CD4-positive, alpha-beta T cell treated with Interleukin-21 for 1 hour (primary cell): ENCODE measurements at places on chromosomes 6 and 20.
A peak's percentile ranks its signal among the peaks of the same experiment; 100 is the strongest.

GRCh38 chr6:84046755-84047154, 13.2 kb downstream of the MRAP2 start:
- no peak for DNase-seq

DNA sequence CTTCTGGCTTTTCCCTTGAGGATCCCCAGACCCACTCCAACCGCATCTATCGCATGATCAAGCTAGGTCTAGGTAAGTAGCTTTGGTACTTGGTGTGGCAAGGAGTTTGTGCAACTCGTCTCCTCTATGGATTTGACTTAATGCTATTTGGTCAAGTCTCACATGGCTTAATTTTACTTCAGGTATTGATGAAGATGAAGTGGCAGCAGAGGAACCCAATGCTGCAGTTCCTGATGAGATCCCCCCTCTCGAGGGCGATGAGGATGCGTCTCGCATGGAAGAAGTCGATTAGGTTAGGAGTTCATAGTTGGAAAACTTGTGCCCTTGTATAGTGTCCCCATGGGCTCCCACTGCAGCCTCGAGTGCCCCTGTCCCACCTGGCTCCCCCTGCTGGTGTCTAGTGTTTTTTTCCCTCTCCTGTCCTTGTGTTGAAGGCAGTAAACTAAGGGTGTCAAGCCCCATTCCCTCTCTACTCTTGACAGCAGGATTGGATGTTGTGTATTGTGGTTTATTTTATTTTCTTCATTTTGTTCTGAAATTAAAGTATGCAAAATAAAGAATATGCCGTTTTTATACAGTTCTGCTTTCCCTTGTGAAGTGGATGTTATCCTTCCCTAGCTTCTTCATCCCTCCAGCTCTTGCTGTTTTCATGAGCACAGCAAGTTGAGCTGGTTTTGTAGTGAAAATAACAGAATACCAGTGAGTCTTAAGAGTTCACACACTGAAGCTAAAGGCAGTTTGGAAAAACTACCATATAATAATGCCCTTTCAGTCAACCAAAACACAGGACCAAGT, 3.8 kb downstream of the SLC35B2 start:
- DNase-seq, result peak; percentile 75

- no peak for DNase-seq
Observed at GRCh38 chr6:105553171-105553570, 150.3 kb upstream of the PREP start.

- DNase-seq, result no peak
Observed at GRCh38 chr6:50007819-50008218, 14.0 kb downstream of the DEFB110 start.

GRCh38 chr20:19510611-19511010, 247.4 kb upstream of the RIN2 start:
- DNase-seq, result no peak

DNA sequence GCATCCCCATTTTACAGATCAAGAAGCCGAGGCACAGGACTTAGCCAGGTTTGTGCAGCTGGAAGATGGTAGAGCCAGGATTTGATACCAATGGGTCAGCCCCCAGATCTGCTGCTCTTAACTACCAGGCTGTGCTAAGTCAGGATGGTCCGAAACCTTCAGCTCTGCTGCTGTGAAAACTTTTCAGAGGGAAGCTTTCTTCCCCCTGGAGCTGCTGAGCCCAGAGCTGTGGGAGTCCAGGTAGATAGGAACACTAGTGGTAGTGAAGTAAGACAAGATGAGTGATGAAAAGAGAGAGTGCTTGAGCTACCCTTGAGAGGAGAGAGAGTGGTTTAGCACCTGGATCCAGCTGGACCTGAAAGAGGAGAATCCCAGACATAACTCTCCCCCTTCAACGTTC, 230.8 kb downstream of the CDH4 start:
- DNase-seq, result no peak

- DNase-seq, result no peak
Observed at GRCh38 chr6:142543606-142544005, 241.8 kb downstream of the ADGRG6 start.

DNA sequence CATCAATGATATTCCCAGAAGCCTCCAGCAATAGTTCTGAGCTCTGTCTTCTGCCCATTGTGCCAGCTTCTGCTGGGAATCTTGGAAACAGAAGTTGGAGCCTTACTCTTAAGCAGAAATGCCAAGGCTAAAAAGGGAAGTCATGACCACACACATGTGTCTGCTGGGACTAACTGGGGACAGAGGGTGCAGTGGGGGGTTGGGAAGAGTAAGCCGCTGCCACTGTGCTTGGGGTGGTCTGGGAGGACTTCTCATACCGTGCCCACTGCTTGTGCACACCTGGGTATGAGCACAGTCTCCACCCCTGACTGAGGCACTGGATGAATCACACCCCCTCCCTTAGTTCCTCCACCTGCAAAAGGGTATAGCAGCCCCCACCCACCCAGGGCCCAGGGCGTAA, 90.7 kb downstream of the CDC5L start:
- no peak for DNase-seq

GRCh38 chr6:129475477-129476247, 234.3 kb downstream of the ARHGAP18 start:
- DNase-seq, result no peak

- no peak for DNase-seq
Observed at GRCh38 chr20:38450412-38450975, 15.4 kb upstream of the SNHG17 start.

GRCh38 chr20:23178806-23179205, 92.7 kb upstream of the CD93 start:
- no peak for DNase-seq

DNA sequence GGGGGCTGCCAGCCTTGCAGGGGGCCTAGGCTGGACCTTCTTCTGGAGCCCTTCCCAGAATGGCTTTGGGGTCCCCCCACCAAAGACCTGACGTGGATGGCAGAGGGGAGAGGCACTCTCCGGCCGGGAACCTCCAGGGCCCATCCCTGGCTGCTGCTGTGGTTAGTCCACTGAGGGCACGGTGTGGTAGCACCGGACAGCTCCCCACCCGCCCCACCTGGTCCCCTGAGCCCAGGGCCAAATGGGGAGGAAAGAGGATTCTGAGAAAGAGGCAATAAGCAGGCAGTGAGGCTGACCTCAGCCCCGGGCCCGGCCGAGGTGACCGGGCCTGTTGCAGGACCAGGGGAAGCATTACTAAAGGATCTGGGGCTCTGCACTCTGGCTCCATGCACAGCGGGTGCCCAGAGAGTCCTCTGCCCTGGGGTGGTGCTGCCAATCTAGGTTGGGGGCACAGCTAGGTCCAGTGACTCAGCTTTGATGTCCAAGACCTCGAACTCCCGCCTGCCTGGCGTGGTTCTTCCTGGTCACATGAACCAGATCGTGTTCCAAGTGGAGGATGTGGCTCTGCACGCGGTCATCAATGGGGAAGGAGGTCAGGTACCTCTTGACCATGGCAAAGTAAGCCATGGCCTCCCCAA, 2.2 kb downstream of the CENPB start:
- no peak for DNase-seq

DNA sequence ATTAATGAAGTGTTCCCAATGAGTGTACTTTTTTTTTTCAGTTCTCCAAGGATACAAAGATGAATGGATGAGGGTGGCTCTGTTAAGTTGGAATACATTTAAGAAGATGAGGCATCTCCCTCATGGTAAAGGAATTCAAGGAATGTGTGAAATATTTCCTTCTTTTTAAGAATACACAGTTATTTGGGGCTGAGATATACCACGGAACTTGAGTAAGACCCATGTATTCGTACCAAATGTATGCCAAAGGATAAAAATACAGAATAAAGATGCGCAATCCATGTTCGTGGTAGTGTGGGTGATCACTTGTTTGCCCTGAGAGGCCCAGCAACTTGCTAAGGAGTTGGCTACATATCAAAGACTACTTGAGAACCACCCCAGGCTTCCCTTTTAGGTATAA, 164.2 kb upstream of the TCF21 start:
- DNase-seq, result no peak

- no peak for DNase-seq
Observed at GRCh38 chr20:40572251-40572650, 116.8 kb downstream of the MAFB start.

- no peak for DNase-seq
Observed at GRCh38 chr6:154937306-154938220, 57.6 kb upstream of the TIAM2 start.

DNA sequence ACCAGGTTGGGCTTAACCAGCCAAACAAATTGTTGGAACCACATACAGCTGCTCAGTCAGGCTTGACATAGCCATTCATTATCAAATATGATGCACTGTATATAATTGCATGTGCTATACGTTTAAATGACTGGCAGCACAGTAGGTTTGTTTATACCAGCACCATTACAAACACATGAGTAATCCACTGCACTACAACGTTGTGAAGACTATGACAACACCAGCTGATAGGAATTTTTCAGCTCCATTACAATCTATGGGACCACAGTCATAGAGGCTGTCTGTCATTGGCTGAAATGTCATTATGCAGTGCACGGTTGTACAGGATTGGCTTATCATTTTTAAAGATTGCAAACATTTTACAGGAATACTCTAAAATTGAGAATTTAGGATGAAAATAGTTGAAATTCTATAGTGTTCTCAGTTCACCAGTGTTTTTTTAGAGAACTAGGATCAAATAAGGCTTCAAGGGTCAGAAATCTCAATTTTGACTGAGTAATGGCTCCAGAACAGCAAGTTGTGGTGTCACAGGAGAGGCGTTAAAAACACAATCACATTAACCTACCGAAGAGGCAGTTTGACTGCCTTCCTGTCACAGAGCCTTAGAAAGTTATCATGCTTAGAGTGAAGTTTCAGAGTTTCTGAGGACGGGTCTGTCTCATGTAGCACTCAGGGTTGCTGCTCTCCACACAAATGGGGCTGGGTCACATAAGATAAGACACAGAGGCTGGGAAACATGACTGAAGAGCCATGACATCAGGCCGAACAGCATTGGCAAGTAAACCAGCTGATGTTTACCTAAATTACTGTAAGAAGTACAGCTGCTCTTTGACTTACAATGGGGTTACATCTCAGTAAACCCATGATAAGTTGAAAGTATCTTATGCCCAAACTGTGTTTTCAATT, 60.7 kb upstream of the SMLR1 start:
- no peak for DNase-seq

- DNase-seq, result no peak
Observed at GRCh38 chr6:166671434-166672081, 44.5 kb upstream of the RPS6KA2 start.

DNA sequence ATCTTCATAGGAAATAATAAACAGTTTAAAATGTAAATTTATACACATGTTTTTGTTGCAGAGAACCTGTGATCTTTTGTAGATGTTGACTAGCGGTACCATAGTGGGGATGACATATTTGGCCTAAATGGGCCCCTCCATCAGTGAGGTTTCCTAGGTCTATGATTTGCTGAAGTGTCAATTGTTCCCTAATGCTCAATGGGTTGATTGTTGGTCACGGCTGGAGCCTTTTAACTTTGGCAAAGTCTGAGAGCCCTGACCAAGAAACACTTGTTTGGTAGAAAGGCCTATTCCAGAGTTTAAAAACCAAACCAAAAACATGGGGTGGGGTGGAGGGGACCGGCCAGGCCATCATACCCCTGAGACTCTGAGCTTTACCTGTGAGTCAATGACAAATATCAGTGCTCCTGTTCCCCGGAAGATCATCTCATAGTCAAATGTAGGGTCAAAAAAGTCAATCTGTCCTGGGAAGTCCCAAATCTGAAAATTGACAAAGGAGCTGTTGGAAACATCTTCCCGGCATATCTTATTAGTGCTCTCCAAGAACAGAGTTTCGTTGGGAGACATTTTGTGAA, 25.1 kb downstream of the RRAGD start:
- DNase-seq, result no peak

DNA sequence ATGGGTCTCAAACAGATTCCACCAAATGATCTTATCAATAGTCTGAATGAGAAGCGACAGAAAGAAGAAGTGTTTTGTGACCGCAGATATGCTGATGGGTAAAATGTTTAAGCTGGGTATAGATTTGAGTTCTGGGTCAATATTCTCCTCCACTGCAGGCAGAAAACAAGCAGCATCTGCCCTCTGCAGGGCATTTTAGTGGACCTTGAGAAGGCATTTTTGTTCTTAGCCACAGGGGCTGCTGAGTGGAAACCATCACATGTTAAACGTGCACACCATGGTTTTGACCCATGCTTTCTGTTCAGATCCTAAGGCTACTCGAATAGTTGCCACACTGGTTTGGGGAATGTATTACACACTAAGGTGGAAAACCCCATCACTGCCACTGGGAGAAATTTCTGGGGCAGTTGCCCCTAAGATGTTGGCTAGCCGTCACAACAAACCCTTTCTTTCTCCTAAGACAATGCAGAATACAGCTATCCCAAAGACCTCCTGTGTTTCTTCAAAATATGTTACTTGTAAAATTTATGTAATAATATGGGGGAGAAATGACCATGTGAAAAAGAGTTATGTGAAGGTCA, 5.5 kb downstream of the POU3F2 start:
- no peak for DNase-seq

DNA sequence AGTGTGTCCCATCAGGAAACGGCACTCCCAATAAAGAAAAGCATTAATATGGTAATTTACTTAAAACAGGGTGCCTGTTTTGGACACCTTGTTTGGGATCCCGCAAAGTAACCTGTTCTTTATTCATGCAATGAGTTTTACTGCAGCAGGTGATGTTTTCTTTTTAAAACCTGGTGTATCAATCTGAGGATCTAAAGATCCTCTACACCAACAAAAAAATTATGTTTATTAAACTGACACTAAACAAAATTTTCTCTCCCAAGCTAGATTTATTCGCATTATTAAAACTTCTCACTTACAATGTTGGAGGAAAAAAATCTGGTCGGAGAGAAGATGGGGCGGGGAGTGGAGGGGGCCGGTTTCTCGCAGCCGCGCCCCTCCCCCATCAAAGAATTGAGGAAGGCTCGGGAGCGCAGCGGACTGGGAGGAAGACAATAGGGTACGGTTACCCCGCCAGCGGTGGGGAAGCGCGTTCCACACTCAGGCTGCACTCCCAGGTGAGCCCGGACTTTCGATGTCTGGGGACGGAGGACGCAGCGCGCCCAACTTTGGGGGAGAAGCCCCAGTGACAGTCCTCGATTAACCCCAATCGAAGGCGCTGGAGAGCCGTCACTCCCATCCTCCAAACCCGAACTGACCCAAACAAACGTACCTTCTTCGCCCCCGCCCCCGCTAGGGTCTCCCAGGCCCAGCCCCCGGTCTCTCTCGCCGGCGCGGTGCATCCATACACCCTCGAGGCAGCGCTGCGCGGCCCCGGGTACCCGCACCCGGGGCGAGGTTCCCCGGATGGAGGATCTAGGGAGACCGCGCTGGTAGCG, 1.3 kb downstream of the CD24 start:
- no peak for DNase-seq

DNA sequence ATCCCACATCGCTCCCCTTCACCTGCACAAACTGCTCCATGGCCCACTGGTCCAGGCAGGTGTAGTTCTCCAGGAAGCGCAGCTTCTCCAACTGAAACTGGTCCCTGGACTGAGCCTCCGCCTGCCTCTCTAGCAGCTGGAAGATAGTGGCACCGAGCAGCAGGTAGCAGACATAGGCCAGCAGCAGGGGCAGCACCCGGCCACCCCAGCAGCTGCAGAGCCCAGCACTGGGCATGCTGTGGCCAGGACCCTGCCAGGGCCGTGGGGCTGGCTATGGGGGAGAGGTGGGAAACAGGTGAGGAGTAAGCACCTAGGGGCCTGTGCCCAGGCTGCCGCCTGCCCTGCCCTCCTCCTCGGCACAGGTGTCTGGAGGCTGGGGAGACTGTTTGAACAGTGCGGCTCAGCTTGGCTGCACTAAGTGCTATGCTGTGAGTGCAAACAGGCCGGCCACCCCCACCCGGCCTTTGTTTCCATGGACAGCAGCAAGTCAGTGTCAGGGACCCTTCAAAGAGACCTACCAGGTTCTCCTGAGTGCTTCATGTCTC, at the start of gene KCNK16:
KCNK16 (minus strand) TSS at position 397 of the 545 bp plus-strand sequence; CDS start at position 235, 162 bp downstream.
- DNase-seq, result no peak
